ENCODE measurements at places on chromosomes 5 and 9.

DNA sequence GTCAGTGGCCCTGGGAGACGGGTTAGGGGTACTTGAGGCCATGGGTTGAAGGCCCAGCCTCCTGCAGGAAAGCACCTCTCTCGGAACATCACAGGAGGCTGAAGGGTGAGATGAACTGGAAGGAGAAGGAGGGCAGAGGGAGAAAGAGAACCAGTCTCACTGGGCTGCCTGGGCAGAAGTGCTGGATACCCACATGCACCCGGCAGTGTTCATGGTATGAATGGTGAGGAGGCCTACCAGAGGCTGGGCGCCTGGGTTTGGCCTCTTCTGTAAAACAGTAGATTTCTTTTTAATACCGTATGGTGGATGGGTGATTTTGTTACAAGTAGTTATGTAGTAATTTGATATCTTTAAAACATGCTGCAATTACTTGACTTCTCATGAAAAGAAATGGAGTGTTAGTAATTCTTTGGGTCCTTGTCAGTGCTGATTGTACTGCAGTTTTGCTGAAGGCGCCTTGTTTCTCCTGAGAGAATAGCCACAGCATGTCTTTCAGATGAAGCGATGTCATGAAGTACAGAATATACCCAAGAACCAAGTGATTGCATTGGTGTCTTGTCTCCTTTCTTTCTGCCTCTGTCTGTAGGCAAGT, 258.6 kb downstream of the FANCC start:
- DNase-seq = no peak

GRCh38 chr9:106120071-106120470, 425.7 kb downstream of the TMEM38B start:
- DNase-seq = no peak

DNA sequence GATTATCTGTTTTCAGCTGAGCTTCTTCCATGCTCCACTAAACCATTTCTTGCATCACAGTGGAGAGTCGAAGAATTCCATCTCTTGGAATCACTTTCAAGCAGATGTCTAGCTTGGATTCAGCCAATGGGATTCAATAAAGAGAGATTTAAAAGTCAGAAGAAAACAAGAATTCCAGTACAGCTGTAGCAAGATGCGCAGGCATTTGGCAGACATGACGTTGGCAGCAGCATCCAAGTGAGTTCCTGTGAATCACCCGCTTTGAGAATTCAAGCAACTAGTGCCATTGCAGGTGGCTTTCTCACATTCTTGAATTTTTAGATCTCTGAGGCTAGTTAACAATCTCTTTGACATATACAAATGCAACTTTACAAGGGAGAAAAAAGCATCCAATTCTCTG, 467.0 kb downstream of the CDH10 start:
- no peak for DNase-seq

DNA sequence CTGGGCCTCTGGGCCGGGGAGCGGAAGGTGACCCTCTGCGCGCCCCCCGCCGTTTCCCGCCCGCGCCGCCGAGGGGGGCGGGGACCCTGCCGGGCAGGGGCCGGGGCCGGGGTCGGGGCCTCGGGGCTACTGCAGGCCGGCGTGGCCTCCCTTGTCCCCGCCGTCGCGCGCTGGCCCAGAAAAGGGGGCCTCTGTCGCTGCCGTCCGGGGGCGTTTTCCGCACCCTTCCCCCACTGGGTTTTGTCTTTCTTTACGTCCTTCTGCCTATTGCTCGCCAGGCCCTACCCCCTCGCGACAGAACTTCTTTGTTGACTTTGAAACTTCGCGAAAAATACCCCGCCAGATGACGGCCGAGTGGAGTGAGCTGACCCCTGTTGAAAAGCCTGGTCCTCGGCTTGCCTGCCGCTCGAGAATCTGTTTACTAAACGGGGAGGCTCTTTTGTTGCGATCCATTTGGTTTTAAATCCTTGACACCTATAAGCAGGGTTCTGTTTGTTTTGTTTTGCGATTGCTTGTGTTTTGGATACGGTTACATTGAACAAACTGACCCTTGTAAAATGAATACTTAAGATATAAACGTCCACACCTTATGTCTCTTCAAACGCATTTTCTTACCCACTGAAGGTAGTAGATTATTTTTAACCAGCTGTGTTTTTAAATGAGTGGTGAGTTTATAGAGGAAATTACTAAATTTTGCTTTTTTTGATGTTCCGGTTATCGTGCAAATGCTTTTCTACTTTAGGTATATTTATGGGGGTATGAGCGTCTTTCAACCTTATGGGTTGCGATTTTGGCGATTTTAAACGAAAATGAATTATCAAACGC, 765 bp downstream of the MARCHF6 start:
- DNase-seq = peak; percentile 28

GRCh38 chr5:62585306-62585705, 6.7 kb downstream of the LRRC70 start:
- no peak for DNase-seq

- no peak for DNase-seq
Observed at GRCh38 chr5:81409896-81410295, 16.0 kb upstream of the ACOT12 start.

DNA sequence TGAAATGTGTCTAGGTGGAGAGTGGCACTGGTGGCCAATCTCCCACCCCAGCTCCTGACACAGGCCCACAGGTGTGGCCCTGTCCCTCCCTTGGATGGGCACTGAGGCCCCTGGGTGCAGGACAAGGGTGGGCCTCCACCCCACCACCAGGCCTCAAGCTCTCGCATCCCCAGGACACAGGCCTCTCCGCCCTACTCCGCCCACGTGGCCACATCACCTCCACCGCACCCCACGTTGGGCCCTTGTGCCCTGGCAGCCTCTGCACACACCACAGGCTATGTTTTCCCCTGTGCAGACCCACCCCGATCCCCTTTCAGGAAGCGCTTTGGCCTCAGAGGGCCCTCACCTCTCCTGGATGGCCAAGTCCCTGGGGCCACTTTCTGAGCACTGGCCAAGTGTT, 54.7 kb downstream of the SECISBP2 start:
- DNase-seq = no peak

- no peak for DNase-seq
Observed at GRCh38 chr5:138502121-138502520, 36.8 kb downstream of the EGR1 start.

Data from CD4-positive, alpha-beta T cell treated with Interleukin-2 at 100 ng/mL for 4 hours (primary cell).